ENCODE measurements at places on chromosomes 7 and 10.

GRCh38 chr10:124892031-124892430 is 49.9 kb upstream of the ZRANB1 start:
- no peak for DNase-seq

DNA sequence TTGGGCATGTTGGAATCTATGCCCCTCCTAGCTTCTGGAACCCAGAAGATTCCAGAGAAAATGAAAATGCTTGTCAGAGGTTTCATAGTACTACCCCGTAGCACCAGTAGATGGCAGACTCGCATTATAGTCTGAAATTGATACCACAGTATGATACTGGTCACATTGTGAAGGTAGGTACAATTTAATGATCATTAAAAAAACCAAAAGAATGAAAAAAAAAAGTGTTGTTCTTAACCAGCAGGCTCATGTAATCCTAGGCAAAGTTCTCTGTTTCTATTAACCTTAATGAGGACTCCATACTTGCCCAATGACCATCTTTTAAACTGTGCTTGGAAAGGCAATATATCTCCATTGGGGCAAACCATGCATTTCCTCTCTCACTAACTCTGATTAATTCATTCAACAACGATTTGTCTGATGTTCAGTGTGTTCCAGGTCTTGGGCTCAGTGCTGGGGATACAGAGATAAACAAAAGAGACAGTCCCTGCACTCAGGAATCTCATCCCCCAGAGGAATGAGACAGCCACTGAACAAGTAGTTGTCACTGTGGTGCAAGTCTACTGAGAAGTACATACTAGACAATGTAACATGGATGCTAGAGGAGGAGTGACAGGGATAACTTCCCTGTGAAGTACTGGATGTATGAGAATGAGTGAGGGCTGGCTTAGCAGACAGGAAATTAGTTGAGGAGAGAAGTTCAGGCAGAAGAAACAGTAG is 223.5 kb upstream of the PHYHIPL start:
- no peak for DNase-seq

DNA sequence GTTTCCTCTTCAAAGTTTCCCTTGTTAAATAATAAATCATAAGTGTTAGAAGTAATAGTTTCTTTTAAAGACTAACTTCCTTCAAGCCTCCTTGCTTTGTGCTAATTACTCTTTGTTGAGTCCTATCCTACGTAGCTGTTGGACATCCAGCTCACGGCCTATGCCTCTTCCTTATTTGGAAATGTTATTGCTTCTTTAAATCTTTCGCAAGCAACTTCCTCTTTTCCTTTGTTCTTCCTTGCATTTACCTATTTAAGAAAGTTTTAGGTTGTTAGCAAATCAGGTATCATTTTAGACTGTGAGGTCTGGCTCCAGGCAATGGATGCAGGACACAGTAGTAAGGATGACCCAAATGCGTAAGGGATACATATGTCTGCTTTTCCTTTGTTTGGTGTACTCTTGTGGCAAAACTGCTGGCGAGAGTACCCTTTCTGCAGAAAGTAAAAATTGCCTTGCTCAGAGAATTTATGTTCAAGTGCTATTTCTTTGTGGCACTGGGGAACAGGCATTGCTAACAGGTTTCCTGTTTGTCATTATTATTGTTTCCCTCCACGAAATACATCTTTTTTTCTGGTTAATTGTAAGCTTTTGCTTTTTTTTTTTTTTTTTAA is 110.5 kb downstream of the DYNC2I1 start:
- DNase-seq = no peak

GRCh38 chr10:33627611-33628010 is 293.1 kb upstream of the NRP1 start:
- DNase-seq = no peak

- DNase-seq = no peak
Measured at GRCh38 chr7:16668049-16668858, 22.3 kb downstream of the BZW2 start.
